ENCODE measurements at places on chromosomes 5 and 9.

GRCh38 chr9:126704157-126704891 lies 90.6 kb downstream of the LMX1B start:
- DNase-seq: peak; percentile 52

DNA sequence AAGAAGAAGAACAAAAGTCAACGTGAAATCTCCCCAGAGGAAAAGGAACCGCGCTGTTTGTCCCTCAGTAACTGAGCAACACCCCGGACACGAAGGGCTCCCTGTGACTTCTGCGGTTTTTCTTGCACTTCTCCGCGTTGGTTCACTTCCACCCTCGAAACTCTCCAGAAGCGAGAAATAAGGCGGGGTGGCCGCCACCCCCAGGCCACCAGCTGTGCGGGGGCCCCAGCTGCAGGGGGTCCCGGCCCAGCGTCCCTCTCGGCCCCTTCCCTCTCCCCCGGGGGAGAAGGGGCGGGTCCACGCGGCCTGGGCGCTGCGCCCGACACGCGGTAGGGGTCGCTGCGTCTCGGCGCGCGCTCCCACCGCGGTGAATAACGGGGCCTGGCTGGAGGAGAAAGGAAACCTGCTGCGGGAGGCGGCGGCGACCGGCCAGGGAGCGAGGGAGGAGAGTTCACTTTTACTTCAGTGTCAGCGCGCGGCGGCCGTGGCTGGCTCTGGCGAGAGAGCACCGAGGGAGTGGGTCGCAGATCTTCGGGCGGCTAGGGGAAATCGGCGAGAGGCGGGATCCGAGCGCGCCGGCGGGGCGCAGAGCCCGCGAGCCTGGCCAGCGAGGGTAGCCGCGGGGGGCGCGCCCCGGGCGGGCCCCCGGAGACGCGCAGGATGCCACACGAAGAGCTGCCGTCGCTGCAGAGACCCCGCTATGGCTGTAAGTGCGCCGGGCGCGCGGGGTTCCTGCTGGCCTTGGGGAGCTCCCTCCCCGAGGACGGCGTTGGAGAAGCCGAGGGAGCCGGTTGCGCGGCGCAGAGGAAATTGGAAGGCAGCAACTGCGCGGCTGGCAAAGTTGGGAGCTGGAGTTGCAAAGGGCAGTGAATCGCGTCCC lies at the start of gene IQGAP2:
Gene IQGAP2 (plus strand): TSS at position 400 of the 880 bp plus-strand sequence. CDS start 261 bp downstream, at position 661.
- peak; percentile 80 for DNase-seq

DNA sequence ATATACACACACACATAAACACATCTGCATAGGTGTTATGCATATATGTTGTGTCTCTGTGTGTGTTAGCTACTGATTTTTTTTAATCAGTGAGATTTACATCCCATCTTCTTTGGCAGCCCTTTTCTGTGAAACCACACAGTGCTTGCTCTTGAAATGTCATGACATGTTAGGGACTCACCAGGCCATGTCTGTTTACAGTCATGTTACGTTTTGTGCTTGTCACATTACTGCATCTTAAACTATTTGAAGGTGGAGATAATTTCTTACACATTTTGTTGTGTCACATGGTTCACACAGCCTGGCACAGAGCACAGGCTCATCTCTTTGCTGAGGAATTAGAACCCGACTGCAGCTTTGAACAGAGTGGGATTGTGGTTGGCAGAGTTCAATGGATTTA lies 364.4 kb upstream of the RIOK2 start:
- no peak for DNase-seq

DNA sequence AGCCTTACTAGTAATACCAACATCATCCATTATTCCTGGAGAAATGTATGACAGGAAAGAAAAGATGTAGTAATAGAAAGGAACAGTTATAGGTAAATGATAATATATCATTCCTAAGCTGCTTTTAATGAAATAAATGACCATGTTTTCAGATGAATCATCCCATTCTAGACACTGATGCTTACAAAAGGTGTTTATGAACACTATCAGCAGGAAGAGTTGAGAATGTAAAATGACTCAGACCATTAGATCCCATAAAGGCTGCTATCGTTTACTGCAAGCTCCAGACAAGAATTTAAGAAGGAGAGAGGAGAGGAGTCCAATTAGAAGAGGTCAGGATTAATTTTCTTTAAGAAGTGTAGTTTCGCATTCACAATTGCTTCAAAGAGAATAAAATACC lies 1033.5 kb downstream of the EFNA5 start:
- no peak for DNase-seq

- no peak for DNase-seq
Observed at GRCh38 chr5:112641515-112642110, 96.1 kb upstream of the APC start.

DNA sequence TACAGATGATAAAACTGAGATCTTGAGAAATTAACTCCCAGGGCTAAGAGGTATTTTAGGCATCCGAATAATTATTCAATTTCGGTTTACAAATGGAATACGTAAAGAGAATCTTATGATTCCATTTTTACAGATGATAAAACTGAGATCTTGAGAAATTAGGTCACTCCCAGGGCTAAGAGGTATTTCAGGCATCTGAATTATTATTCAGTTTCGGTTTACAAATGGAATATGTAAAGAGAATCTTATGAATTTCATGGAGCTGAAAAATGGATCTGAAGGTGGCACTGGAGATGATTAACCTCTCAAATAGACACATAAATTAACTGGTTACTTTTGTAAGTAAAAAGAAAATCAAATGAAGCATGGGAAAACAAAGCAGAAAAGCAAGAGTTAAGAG lies 44.2 kb downstream of the FGF1 start:
- no peak for DNase-seq

GRCh38 chr5:155094455-155094854 lies 80.9 kb downstream of the KIF4B start:
- DNase-seq: no peak

GRCh38 chr9:12849486-12850003 lies 74.7 kb downstream of the LURAP1L start:
- no peak for DNase-seq

GRCh38 chr9:110208031-110208430 lies at the start of gene C9orf152:
TSS of gene C9orf152 (minus strand) at chr9:110208159. CDS start at chr9:110207579, 580 bp downstream.
- DNase-seq: no peak

DNA sequence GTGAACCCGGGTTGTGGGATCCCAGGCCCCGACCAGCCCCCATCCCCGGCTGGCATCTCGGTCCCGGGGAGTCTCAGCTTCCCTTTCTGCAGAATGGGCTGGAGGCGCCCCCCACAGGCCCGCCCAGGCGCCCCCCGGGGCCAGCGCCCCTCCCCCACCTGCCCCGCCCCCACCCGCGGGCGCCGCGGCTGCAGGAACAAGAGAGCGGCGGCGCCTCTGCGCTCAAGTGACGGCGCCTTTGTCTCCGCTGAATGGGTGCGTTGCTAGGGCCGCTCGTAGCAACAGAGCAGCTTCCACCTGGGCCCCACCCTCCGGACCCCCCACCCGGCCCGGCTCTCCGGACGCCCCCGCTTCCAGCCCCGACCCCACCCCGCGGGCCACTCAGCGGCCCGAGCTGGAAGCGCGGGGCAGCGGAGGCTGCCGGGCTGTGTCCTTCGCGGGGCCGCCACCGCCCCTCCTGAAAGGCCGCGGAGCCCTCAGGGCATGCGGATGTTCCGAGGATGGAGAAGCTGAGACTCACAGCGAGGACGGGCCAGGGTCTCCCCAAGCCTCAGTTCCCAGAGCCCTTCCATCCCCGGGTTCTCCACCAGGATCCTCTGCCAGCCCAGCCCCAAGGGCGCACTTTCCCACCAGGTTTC lies 27.5 kb downstream of the ADGRD2 start:
- no peak for DNase-seq

DNA sequence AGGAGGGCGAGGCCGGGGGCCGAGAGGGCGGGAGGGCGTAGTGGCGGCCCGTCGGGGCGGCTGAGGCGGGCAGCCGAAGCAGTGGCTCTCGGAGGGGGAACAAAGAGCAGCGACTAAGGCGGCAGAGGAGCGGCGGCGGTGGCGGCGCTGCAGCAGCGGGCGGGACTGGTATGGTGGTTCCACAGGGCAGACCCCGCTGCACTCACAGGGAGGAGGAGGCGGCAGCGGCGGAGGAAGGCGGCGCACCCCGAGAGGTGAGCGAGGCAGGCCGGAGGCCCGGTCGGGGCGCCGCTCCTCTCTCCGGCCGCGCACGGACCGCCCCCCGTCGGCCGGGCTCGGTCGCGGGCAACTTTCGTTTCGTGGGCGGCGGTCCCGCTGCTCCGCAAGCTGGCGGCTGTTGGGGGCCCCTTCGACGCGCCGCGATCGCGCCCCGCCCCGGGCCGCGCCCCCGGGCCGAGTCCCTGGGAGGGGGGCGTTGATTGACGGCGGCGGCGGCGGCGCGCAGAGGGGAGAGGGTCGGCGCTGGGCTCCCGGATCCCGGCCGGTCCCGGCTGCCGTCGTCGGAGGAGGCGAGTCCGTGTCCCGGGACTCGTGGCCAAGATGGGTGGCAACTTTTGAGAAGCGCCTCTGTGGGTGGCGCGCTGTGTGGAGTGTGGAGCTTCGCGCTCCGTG lies 467 bp downstream of the CNOT6 start:
- peak; percentile 61 for DNase-seq

GRCh38 chr5:146640285-146640896 lies 124.4 kb upstream of the GPR151 start:
- no peak for DNase-seq

DNA sequence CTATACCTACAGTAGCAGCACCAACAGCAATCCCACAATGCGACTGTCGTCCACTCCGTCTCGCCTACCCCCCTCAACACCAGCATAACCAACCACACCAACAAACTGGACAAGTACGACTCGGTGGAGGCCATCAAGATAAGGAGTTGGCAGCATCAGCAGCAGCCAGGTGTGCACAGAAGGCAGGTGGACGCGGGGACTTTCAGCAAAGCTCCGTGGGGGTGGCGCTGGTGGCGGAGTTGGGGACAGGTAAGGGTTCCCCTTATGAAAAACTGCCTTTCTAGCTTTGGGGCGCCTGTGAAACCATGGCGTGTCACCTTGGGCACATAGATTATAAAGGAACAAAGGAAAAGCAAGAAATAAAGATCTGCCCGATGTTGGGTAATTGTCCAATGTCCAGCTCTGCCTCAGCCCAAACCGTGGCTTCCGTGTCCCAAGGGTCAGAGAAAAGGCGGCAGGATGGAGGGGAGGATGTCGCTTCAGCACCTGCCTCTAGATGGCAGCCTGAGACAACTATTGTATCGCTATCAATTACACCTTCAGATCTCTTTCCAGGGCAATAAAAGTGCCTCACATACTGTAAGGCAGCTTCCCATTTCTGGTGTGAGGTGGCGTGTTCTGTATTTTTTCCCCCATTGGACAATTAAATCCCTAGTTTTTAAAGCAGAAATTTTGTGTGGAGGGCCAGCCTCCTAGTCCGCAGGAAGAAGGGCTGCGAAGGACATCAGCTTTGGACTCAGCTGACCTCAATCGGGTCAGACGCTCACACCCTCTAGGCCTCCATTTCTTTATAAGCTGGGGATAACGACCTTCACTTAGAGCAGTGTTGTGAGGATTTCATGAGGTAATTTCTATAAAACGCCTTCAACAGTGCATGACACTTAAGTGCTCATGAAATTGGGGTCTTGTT lies 58.8 kb downstream of the MTRR start:
- DNase-seq: peak; percentile 51

GRCh38 chr5:11792621-11793020 lies 111.6 kb downstream of the CTNND2 start:
- DNase-seq: no peak

DNA sequence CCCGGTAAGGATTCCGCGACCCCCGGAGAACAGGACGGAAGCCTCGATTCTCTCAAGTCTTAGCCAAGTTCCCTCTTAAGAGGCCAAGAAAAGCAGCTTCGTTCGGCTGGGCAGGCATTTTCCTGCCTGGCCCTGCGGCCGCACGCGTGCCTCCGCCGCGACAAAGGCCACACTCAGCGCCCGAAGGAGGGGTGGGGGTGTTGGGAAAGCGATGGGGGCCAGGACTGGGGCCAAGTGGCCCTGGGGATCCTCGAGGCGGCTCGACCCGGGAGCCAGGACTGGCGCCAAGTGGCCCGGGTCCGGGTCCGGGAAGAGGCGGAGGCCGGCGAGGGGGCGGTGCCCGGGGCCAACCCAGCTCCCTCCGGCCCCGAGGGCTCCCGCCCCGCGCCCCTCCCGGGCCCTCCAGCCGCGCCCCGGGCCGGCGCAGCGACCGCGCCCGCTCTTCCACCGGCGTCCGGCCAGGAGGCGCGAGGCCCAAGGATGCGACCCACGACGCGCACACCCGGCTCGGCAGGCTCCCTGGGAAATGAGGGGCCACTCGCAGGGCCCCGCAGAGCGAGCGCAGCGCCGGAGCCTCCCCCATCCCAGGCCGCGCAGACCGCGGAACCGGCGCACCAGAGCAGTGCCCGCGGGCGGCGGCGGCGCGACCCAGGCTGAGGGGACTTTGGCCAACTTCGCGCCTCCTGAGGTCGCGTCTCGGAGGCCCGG lies 756 bp downstream of the VAV2 start:
- peak; percentile 9 for DNase-seq

GRCh38 chr9:109320742-109321448 lies at the start of gene EPB41L4B:
TSS of gene EPB41L4B (minus strand) at chr9:109321059. CDS start at chr9:109320446, 613 bp downstream.
- peak; percentile 92 for DNase-seq

- DNase-seq: no peak
Observed at GRCh38 chr9:3868012-3868411, 342.2 kb upstream of the RFX3 start.

- peak; percentile 84 for DNase-seq
Observed at GRCh38 chr5:178234750-178235587, 2.4 kb upstream of the PHYKPL start.

DNA sequence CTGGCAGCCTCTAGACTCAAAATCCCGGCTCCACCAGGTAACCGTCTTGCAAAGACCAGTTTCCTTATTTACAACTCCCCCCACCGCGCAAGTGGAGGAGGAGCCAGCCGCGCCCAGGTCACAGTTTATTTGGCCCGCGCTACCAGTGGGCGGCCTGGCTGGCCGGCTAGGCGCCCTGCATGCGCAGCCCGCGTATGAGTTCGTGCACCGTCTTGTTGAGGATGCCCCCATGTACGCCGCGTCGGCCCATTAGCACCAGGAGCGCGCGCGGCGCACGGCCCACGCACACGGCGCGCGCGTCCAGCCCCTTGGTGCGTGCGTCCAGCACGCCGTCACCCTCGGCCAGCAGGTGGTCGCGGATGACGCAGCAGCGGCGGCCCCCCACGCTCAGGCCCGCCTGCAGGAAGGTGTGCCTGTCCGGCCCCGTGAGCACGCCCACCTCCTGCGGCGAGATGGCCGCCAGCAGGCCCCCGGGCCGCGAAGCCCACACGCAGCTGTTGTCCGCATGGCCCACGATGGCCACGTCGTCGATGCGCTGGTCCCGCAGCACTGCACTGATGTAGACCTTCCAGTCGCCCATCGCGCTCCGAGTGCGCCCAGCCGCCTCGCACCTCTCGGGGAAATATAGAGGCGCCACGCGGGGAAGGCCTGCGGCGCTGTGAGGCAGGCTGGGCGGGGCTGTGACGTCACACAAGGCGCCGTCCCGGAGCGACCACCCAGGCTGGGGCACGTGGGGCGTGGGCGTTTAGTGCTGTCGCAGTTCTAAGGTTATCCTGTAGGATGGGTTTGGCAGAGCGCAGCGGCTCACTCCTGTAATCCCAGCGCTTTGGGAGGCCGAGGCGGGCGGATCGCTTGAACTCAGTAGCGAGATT lies at the start of gene PFN3:
Gene PFN3 (minus strand): TSS at position 665 of the 872 bp plus-strand sequence. CDS start 85 bp downstream, at position 580.
- no peak for DNase-seq
